ENCODE measurements at places on chromosomes 16 and 17.

GRCh38 chr17:72280881-72281280, 160.1 kb downstream of the SOX9 start:
- no peak for DNase-seq

DNA sequence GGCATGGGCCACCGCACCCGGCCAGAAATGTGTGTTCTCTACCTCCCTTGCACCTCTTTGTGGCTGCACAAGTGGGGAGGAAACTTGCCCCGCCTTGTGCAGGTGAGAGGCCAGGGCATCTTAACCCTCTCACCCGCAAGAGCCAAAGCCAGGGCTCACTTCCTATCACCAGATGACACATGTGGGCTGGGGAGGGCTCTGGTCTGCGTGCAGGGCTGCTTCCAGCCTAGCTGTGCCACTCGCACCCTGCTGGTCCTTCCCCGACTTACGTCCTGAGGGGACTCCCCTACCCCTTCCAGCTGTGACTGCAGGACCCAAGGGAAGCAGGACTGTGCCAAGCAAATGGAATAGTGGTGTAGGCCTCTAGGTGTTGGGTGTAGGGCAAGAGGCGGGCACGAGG, 6.9 kb downstream of the MIEF2 start:
- DNase-seq, result no peak

GRCh38 chr16:71412270-71413160, 29.3 kb downstream of the TLE7 start:
- peak; percentile 55 for DNase-seq

DNA sequence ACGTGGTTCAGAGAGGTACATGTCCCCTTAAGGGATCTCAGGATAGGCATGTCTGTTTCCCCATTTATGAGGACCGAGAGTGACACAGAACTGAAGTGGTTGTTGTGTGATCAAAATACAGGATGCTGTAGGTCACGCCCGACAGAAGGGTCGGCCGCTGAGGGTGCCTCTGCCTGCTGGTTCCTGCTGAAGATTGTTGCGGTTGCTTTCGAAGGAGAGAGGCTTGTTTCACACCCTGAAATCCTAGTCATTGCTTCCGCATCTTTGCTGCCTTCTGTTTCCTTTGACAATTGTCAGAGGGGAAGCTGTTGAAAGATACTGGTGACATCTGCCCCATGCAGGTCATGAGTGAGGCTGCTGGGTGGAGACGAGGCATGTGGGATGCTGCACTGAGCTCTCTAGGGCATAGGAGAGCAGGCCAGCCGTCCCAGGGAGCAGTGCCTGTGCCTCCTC, 3.8 kb upstream of the NAT9 start:
- peak; percentile 99 for DNase-seq

DNA sequence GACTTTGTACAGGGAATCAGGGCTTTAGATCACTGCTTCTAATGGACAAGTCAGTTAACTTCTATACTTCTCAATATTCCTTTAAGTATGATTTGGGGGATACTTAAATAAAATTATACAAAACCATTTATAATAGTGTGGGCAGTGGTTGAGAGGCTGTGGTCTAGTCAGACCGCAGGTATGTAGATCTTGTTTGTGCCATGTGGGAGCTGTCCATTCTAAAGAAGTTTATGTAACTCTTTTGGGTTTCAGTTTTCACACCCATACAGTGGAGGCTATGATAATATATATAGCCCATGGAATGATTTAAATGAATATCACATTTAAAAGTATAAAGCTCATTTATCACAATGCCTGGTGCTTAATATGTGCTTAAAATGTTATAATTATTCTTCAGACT, 654.3 kb upstream of the KIF2B start:
- no peak for DNase-seq

GRCh38 chr17:2237950-2238349, 65.6 kb downstream of the SMG6 start:
- DNase-seq, result no peak

DNA sequence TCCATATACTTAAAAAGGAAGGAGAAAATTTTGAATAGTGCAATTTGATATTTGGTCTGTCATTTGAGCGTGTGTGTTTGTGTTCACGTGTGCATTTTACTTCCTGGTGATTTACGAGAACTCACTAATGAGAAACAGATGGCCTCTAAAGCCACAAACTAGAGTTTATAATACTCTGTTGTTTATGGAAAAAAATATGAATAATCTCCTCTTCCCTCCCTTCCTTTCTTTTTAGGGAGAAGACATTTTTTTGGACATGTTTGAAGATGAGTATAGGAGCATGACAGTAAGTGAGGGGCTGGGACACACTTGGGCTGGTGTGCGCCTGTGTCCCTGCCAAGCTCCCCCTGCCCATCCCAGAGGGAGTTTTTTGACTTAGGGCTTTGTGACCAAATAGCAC, 102.7 kb downstream of the CLEC16A start:
- no peak for DNase-seq

DNA sequence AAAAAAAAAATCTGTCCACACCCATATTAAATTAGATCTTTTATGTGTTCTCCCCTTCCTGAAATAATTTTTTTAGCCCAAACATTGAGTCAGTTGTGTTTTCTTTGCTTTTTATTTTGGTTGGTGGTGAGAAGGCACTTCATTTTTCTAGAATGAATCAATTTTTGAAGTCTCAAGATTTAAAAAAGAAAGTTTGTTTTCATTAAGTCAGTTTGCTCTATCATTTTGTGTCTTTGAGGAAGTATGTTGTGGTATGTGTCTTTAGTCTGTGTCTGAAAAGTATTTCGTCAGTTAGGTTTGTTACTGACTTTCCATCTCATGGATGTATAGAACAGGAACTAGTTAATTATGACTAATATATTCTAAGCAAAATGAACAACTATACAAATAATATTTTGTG, 3.8 kb downstream of the IGF2BP1 start:
- DNase-seq, result peak; percentile 79

DNA sequence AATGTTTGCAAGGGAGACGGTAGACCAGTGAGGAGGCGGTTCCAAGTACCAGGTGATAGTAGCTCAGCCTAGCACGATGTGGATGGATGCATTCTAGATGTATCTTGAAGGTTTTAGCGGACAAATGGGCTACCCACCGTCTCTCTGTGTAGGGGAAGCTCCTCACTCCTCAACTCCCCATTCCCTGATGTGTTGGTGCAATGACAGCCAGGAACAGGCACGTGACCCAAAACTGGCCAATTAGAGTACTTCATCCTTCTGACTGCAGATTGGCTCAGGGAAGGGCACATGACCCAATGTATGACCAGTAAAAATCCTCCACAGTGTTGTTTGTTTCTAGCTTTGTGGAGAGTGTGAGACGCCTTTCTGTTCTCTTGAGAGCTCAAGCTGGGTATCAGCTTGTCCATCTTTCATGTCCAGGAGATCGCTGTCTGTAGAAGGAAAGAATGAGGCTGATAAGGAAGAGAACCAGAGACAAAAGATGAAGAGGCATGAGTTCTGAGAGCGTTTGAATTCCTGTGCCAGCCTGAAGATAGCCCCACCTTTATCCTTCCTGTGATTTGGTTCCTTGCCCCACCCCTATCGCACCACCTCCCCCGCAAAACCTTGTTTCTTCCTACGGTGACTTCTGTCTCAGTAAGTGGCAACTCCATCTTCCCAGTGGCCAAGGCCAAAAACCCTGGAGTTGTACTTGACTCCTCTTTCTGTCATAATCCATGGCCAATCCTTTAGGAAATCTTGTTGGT, 2.3 kb upstream of the BORCS6 start:
- peak; percentile 89 for DNase-seq

GRCh38 chr17:79758271-79758670, 19.7 kb upstream of the CBX2 start:
- DNase-seq, result no peak

DNA sequence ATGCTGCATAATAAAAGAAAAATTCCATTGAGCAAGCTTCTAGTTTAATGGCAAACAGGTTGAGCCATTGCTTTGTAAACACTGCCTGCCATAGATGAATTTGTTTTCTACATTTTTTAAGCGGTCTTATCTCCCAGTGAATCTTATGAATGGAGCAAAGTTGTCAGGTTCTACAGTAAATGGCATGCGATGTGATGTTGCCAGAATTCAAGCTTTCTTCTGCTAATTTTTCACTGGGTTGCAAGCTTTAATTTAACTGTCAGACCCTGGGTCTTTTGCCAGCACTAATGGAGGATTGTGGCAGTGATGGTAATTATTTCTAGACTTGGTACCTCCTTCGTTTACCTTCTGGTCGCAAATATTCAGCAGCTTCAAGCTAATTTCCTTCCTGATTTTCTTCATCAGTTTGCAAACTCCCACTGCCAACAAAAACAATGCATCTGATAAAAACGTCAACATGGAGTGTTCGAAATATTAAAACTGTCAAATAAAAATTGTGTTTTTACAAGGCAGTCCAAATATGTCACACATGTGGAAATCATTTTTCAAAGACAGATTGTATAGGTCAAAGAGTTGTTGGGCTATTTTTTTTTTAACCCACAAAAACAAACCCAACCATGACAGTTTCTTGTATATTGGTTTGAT, 274.2 kb upstream of the ERCC4 start:
- DNase-seq, result no peak

GRCh38 chr16:78654929-78655328, 555.5 kb downstream of the WWOX start:
- DNase-seq, result no peak

- DNase-seq, result no peak
Observed at GRCh38 chr17:80761110-80761871, 216.7 kb downstream of the RPTOR start.

DNA sequence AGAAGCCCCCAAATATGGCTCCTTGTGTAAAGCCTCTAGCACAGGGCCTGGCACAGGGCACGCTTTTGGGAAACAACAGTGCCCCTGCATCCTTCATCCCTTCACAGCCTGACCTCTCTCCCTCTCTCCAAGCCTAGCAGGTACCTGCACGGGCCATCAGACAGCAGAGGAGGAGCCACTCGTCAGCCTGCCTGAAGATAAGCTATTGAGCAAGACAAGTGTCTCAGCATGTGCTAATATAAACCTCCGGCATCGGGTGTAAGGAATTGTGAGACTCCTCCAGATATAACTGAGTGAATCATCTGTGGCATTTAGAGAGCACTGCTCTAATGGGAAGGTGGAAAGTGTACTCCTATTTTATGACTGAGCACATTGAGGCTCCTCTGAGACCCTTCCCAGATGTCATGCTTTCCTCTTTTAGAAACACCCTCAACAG, 38.3 kb downstream of the TBX4 start:
- DNase-seq, result no peak

GRCh38 chr17:45001310-45001709, 33.2 kb upstream of the C1QL1 start:
- no peak for DNase-seq

- no peak for DNase-seq
Observed at GRCh38 chr17:41913798-41914197, 5.0 kb downstream of the ACLY start.

GRCh38 chr16:6381896-6382295, 950.7 kb upstream of the RBFOX1 start:
- no peak for DNase-seq

DNA sequence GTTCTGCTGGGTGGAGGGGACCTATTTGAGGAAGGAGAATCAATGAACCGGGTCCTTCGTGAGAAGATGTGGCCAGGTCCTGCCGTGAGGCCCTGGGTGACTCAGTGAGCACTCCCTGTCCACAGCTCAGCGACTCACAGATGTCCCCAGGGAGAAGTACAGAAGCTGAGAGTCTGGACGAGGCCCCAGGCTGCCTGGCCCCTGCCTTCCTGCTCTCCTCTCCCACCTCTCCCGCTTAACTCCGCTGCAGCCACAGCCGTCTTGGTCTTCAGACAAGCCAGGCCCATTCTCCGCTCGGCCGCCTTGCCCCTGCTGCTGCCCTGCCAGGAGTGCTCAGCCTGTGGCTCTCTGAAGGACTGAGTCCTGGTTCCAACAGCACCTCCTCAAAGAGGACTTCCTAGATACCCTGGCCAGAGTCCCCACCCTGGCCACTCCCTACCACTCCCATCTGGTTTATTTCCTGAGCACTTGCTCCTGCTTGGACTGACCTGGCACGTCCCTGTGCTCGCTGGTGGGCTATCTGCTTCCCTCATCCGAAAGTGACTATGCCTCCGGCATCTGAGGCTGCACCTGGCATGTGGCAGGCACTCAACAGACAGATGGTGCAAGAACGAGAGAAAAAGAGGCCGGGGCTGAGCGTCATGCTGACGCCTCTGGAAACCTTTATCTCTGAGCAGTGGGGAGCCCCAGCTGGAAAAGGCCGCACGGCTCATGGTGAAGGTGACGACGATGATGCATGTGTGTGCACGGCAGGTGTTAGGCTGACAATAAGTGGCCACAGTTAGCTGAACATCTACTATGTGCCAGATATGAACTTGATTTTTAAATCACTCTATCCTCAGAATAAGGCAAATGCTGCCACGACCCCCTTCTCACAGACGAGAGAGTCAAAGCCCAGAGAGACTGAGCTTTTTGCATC, 9.2 kb upstream of the TNFRSF13B start:
- no peak for DNase-seq

- DNase-seq, result no peak
Observed at GRCh38 chr16:84369938-84370627, 1.7 kb downstream of the ATP2C2 start.

DNA sequence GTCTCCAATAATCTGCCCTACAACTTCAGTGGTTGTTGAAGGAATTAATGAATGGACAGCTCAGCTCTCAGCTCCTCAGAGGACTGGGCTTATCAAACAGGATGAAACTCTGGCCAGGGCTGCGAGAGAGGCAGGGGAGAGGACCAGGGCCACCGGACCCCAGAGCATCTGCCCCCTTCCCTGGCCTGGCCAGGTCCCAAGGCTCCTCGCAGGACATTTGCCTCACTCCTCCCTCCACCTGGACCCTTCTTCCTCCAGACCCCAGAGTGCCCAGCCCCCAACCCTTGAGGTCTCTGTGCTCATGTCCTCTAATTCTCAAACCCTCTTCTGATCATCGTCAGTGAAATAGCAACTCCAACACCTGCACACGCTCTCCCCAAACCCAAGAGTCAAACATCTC, 3.7 kb downstream of the CD300C start:
- no peak for DNase-seq

GRCh38 chr17:5705876-5706576, 121.7 kb upstream of the NLRP1 start:
- DNase-seq, result no peak

DNA sequence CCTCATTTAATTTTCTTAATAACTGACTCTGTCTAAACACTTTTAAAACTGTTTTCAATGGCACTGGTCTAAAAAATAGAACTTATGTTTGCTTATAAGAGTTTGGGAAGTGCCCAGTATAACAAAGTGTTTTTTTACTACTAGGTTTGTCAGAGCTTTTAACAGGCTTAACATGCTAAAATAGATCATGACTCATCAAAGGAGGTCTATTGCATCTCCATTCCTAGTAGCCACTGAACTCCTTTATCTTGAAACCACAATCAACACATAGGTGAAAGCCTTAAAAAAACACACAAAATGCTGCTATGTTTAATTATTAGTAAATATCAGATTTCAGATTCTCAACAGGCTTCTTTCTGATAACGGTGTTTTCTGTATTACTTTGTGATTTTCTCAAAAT, 196.4 kb upstream of the KIF2B start:
- no peak for DNase-seq

GRCh38 chr17:17254036-17254435, 17.1 kb upstream of the FLCN start:
- peak; percentile 94 for DNase-seq

- no peak for DNase-seq
Observed at GRCh38 chr17:47603830-47604597, 45.7 kb upstream of the KPNB1 start.
